ENCODE measurements at places on chromosomes 3 and 15.

DNA sequence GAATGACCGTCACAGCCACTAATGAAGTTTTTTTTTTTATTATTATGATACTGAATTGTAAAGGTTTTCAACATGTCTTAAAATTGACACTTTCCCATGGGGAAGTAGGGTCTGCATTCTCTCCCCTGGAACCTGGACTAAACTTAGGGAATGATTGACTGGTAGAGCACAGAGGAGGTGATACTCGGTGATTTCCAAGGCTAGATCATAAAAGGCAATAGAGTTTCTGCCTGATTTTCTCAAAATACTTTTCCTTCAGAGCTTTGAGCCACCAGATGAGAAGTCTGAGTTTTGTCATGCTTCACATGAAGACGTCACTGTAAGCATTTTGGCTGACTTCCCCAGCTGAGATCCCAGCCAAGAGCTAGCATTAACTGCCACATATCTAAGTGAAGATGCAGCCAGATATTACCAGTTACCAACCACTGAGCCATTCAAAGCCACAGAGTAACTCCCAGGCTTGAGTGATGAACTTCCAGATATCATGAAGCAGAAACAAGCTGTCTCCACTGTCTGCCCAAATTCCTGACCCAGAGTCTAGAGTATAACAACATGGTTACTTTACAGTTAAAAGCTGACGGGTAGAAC, 105.8 kb downstream of the LSAMP start:
- no peak for DNase-seq

DNA sequence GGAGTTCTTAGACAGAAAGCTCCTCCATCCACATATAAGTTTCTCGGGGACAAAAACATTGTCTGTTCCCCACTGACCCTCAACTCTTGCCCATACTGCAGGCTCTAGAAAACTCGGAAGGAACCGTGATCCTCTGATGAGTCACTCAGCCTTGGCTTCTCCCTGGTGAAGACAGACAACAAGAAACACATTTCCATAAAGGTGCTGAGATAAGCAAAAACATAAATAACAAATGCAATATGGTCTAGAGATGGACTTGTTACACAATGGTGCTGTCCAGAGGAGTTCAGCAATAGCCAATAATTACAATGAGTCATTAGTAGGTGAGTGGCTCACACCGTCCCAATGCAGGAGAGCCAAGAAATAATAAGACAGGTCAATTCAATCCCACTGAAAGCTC, 43.7 kb downstream of the MAGI1 start:
- DNase-seq = no peak

GRCh38 chr15:41891226-41891625, 2.6 kb downstream of the SPTBN5 start:
- DNase-seq = no peak

- no peak for DNase-seq
These were observed 609.3 kb downstream of the GBE1 start for GRCh38 chr3:81152156-81152555.

DNA sequence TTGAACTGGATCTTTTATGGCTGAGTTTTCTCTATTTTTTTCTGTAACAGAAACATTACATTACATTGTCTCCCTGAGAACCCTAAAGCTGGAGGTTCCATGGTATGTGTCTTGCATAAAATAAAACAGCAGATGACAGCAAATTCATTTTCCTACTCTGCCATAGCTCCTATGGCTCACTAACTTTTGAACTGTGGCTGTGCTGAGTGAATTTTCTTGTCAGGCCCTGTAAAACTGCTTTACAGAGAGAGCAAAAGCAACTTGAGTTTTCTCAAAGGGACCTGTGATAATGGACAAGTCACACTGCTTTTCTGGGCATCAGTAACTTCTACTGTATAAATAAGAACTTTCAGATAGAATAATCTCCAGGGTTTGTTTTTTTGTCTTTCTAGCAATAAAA, 129.9 kb upstream of the TSC22D2 start:
- no peak for DNase-seq

DNA sequence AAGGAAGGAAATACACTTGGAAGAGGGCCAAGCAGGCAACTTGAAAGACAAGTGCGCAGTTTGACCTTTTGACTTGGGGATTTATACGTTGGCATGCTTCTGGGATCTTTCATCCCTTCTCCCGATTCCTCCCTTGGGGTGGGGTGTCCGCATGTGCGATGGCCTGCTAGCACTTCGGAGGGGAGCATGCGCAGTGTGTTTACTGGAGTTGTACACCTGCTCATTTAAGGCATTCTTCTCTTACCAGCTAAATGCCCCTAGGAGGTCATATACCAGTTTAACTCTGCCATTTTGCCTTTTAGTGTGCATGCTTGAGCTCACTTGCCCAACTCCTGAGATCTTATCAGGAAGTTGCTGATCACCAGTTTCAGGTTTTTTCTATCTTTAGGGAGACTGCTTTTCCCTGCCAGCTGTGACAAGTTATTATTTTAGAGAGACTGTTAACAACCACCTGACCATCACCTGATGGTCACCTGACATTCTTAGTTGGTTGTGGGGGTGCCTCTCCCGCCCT, 63.5 kb downstream of the BFSP2 start:
- no peak for DNase-seq

DNA sequence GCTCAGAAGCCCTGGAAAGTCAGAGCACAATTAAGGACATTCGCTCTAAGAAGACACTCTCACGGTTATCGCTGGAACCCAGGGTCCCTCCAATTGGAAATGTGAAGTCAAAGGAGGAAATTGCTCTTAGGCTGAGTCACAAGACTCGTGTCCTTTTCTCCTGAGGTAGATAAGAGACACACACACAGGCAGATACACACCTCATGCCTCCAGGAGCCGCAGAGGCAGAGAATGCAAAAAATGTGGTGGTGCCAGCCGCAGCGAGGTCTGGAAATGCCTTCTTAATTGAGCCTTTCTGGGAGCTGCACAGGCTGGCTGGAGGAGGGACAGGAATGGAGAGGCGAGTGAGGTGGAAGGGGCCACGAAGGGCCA, 189.3 kb downstream of the OPA1 start:
- no peak for DNase-seq

DNA sequence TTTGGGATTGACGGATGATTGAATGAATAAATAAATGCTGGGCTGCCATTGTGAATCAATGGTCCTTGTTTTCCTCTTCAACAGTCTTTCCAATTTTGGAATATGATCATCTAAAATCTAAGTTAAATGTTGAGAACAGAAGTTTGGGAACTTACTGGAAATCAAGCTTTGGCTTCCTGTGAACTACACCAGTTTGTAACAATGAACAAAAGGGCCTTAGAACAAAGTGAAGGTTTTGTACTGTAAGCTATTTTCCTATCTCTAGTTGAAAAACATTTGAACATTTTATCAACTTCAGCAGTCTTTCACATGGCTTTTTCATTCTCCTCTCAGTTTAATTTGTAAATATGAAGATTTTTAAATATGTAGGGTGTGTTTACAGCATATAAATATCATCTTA, 66.3 kb downstream of the RUBCN start:
- DNase-seq = no peak

GRCh38 chr3:73697020-73697419, 72.3 kb upstream of the PDZRN3 start:
- no peak for DNase-seq

DNA sequence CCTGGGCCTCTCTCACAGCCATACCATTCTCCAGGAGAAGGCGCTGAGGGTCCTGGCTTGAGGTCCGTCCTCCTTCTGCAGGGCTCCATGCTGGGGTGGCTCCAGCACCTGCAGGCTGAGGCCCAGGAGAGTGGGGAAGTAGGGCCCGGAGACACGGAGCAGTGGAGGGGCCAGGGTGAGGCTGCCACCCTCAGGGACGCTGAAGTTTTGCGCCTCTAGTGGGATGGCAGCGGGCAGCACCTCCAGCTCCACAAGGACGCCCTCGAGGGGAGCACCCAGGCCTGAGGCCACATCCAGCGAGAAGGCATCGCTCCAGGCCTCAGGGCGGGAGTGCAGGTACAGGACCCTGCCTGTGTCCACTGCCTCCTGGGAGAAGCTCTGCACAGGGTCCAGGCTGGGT, 27.5 kb downstream of the CSPG4 start:
- DNase-seq = no peak

GRCh38 chr3:48416546-48416945, 13.3 kb downstream of the PLXNB1 start:
- no peak for DNase-seq

GRCh38 chr3:55455915-55456314, 31.2 kb downstream of the WNT5A start:
- no peak for DNase-seq

- no peak for DNase-seq
These were observed 715.5 kb downstream of the GBE1 start for GRCh38 chr3:81045976-81046375.

DNA sequence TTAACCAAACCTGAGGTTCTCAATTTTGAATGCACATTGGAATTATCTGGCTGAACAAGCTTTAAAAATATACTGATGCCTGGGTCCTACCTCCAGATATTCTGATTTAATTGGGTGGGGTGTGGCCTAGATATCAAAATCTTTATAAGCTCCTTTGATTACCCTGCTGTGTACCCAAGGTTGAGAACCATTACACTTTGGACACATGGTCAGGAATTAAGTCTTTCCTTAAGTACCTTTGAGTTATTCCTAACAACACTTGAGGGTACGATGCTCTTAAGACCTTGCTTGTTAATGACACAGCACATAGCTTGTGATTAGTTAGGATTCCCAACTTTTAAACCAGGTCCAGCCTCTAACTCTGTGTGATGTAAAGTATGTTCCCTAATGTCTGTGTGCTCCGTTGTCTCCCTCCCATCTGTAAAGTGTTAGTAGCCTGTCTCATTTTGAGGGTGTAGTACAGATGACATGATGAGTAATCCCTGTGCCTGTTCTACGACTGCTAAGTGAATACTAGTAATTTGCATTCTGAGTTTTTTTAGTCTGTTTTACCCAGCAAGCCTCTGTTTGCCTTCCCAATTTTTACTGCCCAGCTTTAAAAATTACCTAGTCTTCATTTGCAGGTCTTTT, 154.9 kb downstream of the KLHL25 start:
- DNase-seq = no peak

DNA sequence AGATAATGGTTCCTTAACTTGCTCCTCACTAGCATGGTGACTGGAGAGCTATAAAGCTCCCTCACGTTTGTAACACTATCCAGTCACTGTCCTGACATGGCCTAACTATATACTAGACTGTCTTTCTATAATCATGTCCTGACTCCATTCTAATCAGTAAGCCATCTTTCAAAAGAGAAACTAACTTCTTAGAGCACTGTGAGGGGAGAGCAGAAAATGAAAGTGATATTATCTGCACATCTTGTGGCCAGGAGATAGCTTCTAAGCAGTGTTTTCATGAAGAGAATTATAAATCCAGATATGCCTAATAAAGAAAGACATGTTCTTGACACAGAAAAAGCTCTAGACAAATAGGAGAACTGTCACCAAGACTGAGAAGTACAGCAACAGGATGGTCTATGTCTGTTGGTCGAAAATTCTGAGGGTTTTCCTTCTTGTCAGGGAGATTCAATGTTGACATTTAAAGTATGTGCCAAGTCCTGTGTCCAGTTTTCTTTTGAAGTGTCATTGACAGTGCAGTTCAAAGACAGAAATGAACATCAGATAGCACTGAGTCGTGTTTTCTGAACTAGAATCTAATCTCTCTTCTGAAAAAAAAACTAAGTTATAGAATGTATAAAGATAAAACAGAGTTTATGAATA, 230.6 kb upstream of the PEX5L start:
- DNase-seq = no peak

DNA sequence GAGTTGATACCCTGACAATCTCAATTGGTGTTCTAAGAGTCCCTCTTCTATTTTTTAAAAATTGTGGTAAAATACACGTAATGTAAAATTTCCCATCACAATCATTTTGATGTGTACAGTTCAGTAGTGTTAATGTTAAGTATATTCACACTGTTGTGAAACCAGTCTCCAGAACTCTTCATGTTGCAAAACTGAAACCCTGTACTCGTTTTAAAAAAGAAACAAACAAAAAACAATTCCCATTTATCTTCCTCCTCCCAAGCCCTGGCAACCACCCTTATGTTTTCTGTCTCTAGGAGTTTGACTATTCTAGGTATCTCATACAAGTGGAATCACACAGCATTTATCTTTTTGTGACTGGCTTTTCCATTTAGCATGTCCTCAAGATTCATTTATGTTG, 28.7 kb upstream of the ALPK3 start:
- no peak for DNase-seq

DNA sequence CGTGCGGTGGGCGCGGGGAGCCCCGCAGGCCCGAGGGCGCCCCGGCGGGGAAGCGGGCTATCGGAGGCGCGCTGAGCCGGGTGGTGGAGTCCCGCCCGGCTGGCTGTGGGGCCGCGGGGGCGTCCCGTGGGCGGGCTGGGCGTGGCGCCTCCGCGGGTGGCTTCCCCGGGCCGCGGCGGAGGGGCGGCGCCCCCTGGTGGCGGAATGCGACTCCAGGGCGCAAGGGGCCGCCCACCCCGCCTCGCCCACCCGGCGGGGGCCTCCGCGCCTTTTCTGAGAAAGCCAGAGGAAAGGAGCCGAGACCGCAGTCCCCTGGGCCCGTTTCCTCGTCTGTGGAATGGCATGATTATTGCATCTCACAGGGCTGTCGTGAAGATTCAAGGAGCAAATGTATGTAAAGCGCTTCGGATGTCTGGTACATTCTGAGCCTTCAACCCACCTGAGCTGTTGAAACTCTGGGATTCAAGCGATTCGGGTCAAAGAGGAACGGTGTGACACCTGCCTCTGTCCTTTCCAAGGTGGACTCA, 31.9 kb upstream of the RAB6B start:
- peak; percentile 72 for DNase-seq

DNA sequence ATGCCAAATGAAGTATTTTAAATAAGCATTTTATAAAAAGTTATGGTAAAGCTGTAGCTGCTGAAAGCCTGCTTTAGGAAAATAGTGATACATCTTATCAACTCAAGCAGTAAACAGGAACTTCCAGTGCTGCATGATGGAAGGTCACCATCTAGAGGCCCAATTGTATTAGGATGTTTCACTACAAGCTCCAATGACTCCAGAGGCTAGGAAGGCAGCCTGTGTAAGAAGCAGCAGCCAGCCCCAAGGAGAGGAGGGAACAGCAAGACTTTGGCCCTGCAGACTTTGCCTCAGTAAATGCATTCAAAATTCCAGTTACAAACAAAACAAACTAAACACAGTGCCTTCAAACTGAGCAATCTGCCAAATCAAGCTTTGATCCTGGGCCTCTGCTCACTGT, 32.1 kb downstream of the ILDR1 start:
- no peak for DNase-seq

GRCh38 chr3:108098003-108098370, 7.2 kb upstream of the CD47 start:
- no peak for DNase-seq

- DNase-seq = no peak
These were observed 137.8 kb downstream of the LRTM1 start for GRCh38 chr3:54790051-54790450.
